ENCODE measurements at places on chromosomes 7 and 10. TPM values are rescaled to one million over a fixed set of nuclear protein-coding genes. Genes with fewer than 3 reads are reported as not detected.

DCLRE1A gene
- 3.6 TPM for polyA plus RNA-seq

LIPK gene
- not detected for polyA plus RNA-seq

CPA1 gene
- polyA plus RNA-seq, result not detected

NUTM2A gene
- polyA plus RNA-seq, result not detected

PLCE1 gene
- 0.48 TPM for polyA plus RNA-seq

ZEB1 gene
- 26.9 TPM for polyA plus RNA-seq

GJD4 gene
- polyA plus RNA-seq, result not detected

ACTL6B gene
- polyA plus RNA-seq, result 15.7 TPM

CEP55 gene
- not detected for polyA plus RNA-seq

KCNH2 gene
- 4.1 TPM for polyA plus RNA-seq

TMEM213 gene
- not detected for polyA plus RNA-seq

OR2A42 gene
- not detected for polyA plus RNA-seq

PAX4 gene
- polyA plus RNA-seq, result not detected

VWA2 gene
- not detected for polyA plus RNA-seq

SH2B2 gene
- not detected for polyA plus RNA-seq

TDRD1 gene
- polyA plus RNA-seq, result 3.0 TPM

UBE2H gene
- 20.9 TPM for polyA plus RNA-seq

LRRC18 gene
- not detected for polyA plus RNA-seq

IFIT1B gene
- polyA plus RNA-seq, result not detected

FGFR2 gene
- polyA plus RNA-seq, result 53.3 TPM

KIAA1549 gene
- polyA plus RNA-seq, result not detected

CCDC172 gene
- not detected for polyA plus RNA-seq

AMZ1 gene
- polyA plus RNA-seq, result 0.36 TPM

FAM24B gene
- polyA plus RNA-seq, result 36.0 TPM

SUPV3L1 gene
- polyA plus RNA-seq, result 57.7 TPM

ENKUR gene
- polyA plus RNA-seq, result 7.7 TPM

INHBA gene
- 0.42 TPM for polyA plus RNA-seq

C10orf53 gene
- polyA plus RNA-seq, result 5.7 TPM

DNAH11 gene
- not detected for polyA plus RNA-seq

OR9A2 gene
- polyA plus RNA-seq, result not detected

CYP2C8 gene
- polyA plus RNA-seq, result 6.0 TPM

PTPN20 gene
- 30.1 TPM for polyA plus RNA-seq

CYP26A1 gene
- 0.73 TPM for polyA plus RNA-seq

TSPAN15 gene
- 0.23 TPM for polyA plus RNA-seq

PAPOLB gene
- polyA plus RNA-seq, result not detected

TFAM gene
- 29.8 TPM for polyA plus RNA-seq

VAX1 gene
- not detected for polyA plus RNA-seq

ASNS gene
- polyA plus RNA-seq, result 114 TPM

OPN4 gene
- not detected for polyA plus RNA-seq

CSGALNACT2 gene
- 9.5 TPM for polyA plus RNA-seq

ZNF37A gene
- 14.8 TPM for polyA plus RNA-seq

LEP gene
- not detected for polyA plus RNA-seq

NUTM2E gene
- polyA plus RNA-seq, result not detected

BRI3 gene
- 33.2 TPM for polyA plus RNA-seq

NPTX2 gene
- polyA plus RNA-seq, result 15.1 TPM

TMEM120A gene
- 14.4 TPM for polyA plus RNA-seq

ELFN1 gene
- 0.23 TPM for polyA plus RNA-seq

HMX3 gene
- not detected for polyA plus RNA-seq

CNTNAP2 gene
- polyA plus RNA-seq, result 21.3 TPM

MRPS33 gene
- 488 TPM for polyA plus RNA-seq

TMEM176B gene
- 2.5 TPM for polyA plus RNA-seq

FAM170B gene
- polyA plus RNA-seq, result not detected
